NCI-H1105 treated with DMSO at 0.1 percent for 48 hours (cell line): ENCODE measurements at places on chromosomes 12 and 14.

- no peak for DNase-seq
Observed at GRCh38 chr14:29056041-29056566, 289.5 kb downstream of the FOXG1 start.

DNA sequence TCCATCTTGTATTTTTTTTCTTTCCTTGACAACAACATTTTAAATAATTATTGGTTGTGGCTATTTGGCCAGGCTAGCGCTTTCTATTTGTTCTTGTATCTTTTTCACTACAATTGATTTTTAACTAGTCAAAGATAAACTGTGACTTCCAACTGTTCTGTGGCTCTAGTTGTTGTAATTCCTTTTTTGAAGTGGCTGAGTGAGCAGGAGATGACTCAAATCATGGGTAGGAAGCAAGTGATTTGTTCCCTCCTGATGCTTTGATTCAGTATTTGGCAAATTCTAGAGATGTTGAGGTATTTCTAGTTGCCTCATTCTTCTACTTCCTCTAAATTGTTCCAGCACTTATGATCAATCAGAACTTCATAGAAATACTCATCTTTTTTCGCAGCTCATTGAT is 633.5 kb downstream of the RERGL start:
- no peak for DNase-seq

DNA sequence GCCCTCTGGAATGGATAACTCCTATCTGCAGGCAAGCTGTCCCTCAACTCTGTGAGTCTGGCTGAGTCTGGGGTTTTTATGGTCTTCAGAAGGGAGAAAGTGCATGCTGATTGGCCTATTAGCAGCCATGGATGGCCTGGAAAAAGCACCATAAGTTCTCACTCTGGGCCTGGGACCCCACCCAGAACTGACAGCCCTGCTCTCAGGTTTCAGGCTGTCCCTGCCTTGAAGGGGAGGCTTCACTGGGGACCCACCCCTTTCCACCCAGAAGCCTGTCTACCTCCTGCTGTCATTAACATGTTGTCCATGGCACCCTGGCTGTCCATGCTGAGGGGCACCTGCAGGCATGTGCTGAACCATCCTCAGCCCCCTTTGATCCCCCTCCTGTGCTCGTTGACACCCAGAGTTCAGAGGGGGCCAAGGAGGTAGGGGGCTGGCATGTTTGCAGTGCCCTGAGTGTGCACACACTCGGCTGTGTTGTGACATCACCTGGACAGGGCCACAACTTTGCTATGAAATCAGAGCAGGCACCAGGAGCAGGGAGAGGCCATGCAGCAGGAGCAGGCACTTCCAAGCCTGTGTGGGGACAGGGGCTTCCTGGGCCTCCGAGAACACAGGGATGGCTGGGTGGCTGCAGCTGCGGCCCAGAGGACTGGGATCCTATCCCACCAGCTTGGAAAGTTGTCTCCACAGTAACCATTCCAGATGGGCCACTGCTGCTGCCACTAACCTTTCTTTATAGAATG is 84.7 kb downstream of the ACSS3 start:
- DNase-seq = no peak

DNA sequence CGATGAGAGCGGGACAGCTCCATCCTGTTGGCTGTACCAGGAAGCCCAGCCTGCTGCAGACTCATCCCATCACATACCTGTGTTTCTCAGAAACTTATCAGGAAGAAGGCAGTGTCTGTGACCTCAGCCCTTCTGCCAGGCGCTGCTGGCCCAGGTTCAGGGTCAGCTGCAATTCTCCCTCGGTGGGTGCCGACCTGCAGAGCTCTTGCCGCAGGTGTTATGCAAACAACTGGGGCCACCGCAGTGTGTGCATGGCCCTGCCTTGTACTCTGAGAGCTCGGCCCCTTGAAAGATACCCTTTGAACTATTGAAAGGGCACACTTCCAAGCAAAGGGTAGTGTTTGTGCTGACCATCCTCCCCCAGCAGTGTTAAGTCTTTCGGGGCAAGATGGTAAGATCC is 322.2 kb upstream of the DIO3 start:
- DNase-seq = no peak

- DNase-seq = no peak
Observed at GRCh38 chr12:92070864-92071445, 74.7 kb downstream of the BTG1 start.

DNA sequence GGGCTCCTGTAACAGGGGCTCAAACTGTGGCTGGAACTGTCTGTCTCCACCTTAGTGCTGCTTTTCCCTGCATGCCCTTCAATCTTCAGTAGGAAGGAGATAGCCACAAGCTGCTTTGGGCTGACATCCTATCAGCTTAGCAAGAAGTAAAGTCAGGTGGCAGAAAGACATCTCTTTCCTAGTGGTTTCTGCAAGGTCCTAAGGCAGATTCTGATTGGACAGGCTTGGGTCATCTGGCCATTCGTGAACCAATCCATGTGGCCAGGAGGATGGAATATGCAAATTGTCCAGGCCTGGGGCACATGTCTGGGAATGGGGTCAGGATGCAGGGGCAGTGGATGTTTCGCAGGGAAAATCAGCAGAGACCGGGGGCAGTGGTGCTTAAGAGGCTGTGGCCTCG is 5.2 kb downstream of the RITA1 start:
- DNase-seq = no peak

- no peak for DNase-seq
Observed at GRCh38 chr14:101176535-101177205, 273.1 kb upstream of the RTL1 start.

- no peak for DNase-seq
Observed at GRCh38 chr14:54140551-54140950, 183.9 kb upstream of the BMP4 start.

- DNase-seq = no peak
Observed at GRCh38 chr14:97900196-97900854, 1103.1 kb downstream of the VRK1 start.

DNA sequence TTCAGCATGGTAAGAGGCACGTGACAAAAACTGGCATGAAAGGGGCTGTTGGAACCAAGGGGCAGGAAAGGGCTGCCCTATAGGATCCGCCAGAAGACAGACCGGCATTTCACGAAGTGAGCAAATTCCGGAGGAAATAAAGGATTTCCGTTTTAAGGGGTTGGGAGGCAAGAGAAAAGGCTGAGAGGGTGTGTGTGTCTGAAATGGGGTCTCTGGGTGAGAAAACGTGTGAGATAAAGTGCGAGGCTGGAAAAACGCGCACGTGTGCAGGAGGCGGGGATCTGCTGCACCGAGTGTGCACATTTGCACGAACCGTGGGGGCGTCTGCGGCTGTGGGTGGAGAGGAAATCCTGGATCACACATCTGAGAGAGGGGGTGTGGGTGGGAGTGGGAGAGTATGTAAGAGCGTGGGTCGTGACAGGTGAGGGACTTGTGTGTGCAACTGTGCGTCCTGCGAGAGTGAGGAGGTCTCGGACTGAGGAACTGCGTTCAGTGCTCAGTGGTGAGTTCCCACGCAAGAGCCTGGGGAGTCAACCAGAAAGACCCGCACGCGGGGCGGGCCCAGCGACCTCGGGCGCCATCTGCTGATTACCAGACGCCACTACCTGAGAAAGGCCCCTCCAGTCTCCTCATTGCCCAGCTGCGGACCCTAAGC is 37.0 kb upstream of the P2RX7 start:
- peak; percentile 77 for DNase-seq

DNA sequence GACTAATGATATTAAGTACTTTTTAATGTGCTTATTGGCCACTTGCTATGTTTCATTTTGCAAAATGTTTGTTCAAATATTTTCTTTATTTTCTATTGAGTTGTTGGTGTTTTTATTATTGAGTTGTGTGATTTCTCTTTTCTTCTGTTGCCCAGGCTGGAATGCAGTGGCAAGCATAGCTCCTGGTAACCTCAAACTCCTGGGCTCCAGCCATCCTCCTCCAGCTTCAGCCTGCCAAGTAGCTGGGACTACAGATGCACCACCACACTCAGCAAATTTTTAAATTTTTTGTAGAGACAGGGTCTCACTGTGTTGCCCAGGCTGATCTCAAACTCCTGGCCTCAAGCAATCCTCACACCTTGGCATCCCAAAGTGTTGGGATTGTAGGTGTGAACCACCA is 199.2 kb downstream of the NOVA1 start:
- DNase-seq = no peak

- no peak for DNase-seq
Observed at GRCh38 chr12:124359671-124360581, 65.0 kb downstream of the RFLNA start.

- no peak for DNase-seq
Observed at GRCh38 chr12:42162965-42163364, 18.3 kb upstream of the GXYLT1 start.

DNA sequence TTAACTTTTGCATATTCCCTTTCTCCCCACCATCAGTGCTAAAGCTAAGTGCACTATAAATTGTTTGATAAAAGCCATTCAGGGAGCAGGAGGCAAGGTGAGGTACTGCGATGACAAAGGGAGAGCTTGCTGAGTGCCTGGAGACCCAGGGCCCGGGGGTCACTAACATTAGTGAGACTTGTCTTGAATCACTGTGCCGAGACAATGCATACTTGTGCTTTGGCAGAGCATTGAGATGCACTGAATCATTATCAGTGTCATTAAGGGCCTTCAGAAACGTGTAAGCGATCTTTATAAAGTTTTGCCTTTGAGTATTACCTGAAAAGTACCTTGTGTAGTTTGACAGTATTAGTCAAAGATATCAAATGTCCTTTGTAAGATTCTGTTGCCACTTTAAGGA is 447.5 kb downstream of the PCNX1 start:
- DNase-seq = no peak

- DNase-seq = no peak
Observed at GRCh38 chr14:104504172-104504735, 75.3 kb upstream of the C14orf180 start.

DNA sequence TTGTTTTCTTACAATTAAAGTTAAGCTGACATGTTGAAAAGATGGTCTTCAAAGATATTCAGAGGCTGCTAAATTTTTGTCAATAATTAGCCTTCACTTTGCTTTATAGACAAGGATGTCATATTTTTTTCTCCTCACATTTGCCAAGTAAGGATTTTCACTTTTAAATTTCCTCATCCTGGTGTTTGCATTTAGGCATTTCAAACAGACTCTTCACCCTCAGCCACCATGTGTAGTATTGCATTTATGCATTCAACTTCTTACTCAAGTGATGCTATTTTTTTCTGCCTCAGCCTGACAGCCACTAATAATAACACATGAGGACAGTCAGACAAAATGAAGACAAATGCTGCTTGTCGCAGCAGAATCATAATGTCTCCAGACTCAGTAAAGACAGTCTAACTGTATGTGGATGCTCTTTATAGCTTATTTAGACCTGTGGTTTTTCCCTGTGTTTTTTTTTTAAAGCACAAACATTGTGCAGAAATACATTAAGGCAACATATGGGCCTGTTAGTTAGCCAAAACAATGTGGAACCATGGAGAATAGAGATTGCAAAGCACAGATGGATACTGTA is 481.5 kb downstream of the NPAS3 start:
- no peak for DNase-seq

- no peak for DNase-seq
Observed at GRCh38 chr14:76337635-76338545, 38.0 kb upstream of the ESRRB start.

DNA sequence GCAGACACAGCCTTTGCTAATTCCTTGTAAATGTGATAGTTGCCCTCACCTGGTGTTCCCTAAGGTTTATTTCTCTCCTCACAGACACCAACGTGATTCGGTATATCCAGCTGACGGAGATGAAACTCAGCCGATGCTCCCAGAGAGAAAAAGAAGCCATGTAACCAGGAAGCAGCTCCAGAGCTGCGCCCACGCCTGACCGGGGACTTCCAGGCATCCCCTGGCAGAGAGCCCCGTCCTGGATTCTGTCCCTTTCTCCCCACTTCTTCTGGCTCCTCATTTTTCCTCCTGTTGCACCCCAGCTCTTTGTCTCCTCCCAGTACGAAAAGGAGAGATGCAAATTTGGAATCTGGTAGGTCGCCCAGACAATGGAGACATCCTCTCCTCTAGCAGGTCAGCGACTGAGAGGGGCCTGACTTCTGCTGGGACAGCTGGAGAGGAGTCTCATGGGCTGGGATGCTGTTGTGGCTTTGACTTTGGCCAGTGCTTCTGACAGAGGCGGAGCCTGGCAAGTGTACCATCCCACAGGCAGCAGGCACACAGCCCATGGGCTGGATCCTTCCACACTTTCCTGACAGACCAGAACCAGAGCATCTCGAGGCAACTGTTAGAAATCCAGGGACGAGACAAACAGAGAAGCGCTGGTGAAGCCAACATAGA is 29.4 kb downstream of the TTC9 start:
- no peak for DNase-seq

GRCh38 chr12:10853776-10854175 is 4.5 kb upstream of the PRR4 start:
- DNase-seq = no peak

DNA sequence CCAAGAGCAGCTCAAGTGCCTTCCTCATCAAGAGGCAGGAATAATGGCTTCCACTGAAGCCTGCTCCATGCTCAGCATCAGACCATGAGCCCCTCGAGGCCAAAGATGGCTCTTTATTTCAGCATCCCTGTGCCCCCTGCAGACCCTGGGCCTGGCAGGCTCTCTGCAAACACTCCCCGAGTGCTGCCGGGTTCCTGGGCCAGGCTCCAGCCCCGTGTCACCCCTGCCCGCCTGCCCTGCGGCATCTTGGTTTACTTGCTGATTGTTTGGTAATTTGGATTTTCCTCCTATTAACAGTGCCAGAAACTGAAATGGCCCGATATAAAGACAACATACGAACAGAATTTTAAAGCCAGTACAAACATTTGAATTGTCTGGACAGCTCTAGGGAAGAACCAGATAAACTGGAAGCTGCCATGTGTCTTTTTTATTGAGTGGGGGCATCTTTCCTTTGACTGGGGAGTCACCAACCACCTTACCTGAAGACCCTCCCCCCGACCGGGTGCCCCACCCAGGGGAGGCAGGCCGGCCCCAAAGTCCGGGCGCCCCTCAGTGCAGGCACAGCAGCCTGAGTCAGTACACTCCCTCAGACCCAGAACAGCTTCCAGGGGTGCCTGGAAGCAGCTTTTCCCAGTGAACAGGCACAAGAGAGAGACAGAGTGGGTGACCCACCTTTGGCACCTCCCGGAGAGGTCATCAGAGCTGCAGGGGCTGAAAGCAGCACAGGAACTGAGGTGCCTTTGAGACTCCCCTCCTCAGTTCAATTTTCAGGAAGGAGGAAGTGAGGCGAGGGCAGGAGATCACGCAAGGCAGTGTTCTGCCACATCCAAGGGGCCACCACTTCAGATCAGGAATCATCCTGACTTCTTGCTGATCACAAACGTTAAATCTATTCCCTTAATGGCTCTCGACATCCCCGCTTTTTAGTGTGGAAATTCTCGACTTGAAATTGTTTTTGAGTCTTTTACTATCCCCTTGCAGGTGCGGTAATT is 30.6 kb downstream of the ITPK1 start:
- DNase-seq = no peak

DNA sequence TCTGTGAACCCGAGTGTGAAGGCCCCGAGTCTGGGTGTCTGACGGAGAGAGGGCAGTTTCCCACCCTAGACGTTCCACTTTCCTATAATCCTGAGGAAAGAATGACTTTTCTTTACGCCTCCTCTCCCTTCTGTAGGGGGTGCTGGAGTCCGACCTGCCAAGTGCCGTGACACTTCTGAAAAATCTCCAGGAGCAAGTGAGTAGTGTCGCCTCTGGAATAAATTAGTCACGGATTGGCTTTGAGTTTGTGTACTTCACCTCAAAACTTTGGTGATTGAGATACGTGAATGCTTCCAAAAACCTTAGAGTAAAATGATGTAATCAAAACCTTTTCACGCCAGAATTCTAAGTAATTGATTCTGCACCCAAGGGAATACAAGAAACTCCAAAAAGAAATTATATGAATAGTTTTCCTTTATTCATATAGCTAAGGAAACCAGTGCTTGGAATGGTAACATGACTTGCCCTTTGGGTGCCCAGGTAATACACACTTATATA is 452 bp downstream of the NGDN start:
- DNase-seq = no peak

GRCh38 chr12:14326699-14327098 is 38.8 kb upstream of the ATF7IP start:
- DNase-seq = no peak
